ENCODE measurements at places on chromosomes 4 and X.

DNA sequence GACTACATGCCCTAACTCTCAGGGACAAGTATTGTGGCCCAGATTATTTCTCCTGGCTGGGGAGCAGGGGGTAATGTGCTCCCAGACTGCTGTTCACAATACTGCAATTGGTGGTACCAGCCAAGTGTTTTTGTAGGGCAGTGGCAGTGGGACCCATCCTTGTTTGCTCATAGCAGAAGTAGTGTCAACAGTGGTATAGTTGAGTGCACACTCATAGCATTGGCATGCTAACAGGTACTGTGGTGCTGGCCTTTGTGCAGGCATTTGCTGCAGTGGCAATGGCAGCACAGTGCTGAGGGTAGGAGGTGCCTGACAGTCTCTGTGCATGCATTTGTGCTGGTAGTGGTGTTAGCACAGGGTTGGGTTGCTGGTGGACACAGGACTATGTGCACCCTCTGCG, 995.0 kb downstream of the SH3BGRL start:
- no peak for DNase-seq

- DNase-seq, result peak; percentile 50
Observed at GRCh38 chrX:19875050-19875431, 12.4 kb downstream of the SH3KBP1 start.

GRCh38 chr4:102734116-102734515, 26.7 kb downstream of the MANBA start:
- no peak for DNase-seq

GRCh38 chrX:101208152-101208905, 11.3 kb upstream of the DRP2 start:
- DNase-seq, result peak; percentile 39

DNA sequence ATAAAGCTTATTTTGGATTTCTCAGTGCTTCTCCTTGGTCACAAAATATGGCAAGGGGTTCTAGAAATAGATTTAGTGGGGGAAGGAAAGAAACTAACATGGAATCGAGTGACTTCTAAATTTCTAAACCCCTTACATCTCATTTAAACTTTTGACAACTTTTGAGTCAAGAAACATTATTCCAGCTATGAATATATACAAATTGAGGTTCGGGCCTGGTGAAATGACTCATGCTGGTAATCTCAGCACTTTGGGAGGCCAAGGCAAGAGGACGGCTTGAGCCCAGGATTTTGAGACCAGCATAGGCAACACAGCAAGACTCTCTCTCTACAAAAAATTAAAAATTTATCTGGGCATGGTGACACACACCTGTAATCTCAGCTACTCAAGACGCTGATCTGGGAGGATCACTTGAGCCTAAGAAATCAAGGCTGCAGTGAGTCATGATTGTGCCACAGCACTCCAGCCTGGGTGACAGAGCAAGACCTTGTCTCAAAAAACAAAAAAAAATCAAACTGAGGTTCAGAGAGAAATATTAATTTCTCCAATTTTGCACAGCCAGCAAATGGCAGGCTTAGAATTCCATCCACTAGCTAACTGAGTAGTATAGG, 99.8 kb downstream of the ANXA3 start:
- DNase-seq, result no peak

DNA sequence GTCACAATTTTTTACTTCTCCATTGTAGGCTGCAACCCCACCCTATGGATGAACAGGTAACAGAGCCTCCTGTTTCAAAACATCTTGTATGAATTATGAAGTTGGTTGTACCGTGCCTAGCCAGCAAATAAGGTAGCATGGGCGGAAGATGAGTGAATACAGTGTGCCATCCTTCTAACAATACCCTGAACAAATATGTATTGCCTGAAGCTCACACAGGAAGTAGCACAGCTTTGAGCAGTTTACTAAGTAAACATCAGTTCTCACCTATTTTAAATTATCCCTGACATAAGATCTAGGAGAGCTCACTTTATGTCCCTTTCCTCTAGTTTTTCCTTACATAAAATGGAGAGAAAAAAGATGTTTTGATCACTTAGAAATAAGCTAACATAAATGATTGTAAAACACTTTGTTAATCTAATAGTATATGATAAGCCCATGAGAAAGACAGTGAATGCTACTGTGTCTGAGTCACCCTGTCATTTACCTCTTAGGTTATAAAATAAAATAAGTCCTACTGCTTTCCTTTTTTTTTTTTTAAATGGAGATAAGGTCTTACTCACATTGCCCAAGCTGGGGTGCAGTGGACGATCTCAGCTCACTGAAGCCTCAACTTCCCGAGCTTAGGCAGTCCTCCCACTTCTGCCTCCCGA, 36.6 kb downstream of the GRSF1 start:
- no peak for DNase-seq

DNA sequence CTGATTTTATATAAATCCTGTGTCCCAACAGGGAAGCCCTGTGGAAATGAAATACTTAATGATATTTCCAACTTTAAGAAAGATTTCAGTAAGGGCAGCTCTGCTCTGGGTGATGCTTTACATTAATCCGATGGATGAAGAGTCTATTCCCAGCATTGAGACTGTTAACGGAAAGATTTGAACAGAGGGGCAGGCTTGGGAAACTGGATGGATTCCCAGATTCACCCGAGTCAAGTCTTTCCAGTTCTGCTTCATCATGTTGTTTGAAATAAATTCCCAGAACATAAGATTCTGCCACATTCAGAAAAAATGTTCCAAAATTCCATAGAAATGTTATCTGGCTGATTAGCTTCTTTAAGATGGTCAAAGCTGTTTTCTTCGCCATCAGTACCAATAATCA, 246.0 kb downstream of the FBXW7 start:
- DNase-seq, result peak; percentile 14

DNA sequence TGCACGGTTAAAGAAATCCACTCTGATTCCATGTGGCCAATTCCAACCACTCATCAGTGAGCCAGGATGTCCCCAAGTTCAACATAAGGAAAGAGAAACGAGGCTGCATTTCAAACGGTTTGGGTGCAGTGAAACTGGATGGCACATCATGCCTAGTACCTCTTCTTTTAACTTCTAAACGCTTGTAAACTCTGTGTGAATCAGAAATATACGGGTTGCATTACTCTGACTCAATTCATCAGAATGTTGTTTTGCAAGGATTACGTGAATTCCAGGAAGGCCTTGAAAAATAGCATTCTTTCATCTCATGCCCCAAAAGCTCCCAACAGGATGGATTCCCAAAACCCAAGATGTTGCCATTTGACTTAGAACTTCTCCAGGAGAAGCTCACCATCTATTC, 270.4 kb downstream of the LDB2 start:
- DNase-seq, result peak; percentile 97

DNA sequence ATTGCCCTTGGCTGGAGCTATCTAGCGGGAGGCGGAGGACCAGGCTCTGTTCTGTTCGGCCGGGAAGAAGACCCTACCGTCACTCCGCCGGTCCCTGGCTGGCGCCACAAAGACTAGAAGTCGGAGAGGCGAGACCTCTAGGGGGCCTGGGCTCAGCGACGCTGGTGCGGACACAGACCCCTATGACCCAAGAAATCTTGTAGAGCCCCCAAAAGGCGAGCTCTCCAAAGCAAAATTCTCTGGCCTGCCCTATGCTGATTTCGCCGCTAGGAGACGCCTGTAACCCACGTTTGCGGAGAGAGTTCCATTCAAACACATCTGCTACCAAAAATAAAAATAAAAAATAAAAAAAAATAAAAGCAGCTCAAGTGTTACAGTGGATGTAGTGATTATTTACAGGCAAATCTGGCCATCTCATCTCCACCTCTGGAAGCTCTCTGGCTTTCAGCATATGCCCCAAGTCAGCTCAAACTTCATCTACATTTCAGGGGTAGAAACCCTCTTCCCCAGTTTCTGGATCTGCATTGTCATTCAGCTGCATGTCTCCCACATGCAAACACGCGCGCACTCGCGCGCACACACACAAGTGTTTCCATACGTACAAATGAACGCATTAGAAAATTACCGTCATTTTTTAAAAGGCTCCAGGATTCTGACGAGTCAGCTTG, 2.4 kb upstream of the PCDH10 start:
- peak; percentile 54 for DNase-seq

DNA sequence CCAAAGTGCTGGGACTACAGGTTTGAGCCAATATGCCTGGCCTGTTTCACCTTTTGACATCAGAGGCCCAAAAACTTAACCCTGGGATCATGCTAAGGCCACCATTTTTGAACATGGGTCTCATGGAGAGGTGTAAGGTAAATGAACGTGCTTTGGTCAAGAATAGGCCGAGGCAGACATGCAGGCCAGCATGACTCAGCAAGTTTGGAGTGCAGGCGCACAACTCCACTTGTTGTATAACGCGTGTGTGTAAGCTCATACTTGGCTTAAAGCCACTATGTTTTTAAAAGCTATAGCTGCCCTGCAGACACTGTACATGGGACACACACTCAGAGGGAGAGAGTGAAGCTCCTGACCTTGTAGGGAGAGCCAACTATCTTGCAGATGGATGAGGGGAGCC, 43.8 kb upstream of the HPSE start:
- DNase-seq, result no peak

- DNase-seq, result peak; percentile 2
Observed at GRCh38 chr4:11367371-11367770, 61.3 kb downstream of the HS3ST1 start.

- peak; percentile 52 for DNase-seq
Observed at GRCh38 chr4:92236877-92237276, 66.9 kb upstream of the GRID2 start.

DNA sequence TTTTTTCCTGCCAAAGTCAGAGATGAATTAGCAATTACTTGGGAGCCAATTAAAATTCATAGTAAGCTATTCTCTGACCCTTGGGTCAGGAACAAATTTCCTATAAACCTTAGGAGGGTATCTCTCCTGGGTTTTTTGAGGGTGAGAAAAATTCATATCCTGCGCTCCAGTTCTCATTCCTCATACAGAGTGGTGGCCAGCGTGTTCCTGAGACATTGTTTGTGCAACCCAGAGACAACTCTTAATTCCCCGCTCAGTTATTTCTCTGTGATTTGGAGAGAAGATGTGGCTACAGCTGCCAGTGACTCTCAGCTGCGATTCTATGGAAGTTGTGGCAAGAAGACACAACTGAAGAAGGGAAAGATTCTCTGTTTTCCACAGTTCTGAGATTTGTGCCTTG, 37.9 kb upstream of the CBR4 start:
- no peak for DNase-seq

GRCh38 chrX:24153178-24153795, 3.8 kb downstream of the ZFX start:
- DNase-seq, result no peak

GRCh38 chr4:91914176-91914804, 389.5 kb upstream of the GRID2 start:
- DNase-seq, result no peak

- no peak for DNase-seq
Observed at GRCh38 chr4:10050261-10050661, 29.0 kb upstream of the SLC2A9 start.

DNA sequence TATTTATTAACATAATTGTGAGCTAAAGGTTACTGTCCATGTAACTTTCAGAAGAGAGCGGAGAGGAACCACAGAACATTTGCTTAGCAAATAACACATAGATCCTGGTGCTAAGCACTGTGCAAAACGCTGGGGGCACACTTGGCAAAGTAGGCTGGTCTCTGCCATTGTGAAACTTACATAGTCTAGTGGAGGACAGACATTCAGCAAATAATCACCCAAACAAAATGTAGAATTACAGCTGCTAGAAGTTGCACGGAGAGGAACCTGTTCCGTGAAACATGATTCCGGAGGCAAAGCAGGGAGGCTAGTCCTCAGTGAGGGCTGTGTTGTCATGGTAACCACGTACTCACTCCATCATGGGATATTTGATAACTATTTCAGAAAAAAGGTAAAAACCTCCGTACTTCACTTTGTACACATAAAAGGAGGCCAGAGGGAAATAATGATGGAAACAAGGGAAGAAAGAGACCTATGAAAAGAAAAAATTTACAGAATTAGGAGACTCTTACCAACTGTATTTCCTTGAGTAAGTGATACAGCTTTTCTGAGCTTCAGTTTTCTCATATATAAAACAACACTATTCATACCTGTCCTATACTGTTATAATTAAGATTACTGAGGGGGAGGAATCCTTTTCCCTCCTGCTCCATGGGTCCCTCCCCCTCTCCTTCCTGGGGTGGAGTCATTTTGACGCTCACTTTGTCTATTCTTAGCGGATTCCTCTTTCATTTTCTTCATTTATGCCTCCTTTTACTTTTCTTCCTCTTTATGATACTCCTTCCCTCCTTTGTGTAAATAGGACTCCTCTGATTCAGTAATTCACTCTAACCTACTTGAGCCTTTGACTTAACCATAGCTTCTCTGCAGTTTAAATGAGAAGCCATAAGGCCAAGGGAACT, 825 bp upstream of the RASGEF1B start:
- DNase-seq, result no peak

DNA sequence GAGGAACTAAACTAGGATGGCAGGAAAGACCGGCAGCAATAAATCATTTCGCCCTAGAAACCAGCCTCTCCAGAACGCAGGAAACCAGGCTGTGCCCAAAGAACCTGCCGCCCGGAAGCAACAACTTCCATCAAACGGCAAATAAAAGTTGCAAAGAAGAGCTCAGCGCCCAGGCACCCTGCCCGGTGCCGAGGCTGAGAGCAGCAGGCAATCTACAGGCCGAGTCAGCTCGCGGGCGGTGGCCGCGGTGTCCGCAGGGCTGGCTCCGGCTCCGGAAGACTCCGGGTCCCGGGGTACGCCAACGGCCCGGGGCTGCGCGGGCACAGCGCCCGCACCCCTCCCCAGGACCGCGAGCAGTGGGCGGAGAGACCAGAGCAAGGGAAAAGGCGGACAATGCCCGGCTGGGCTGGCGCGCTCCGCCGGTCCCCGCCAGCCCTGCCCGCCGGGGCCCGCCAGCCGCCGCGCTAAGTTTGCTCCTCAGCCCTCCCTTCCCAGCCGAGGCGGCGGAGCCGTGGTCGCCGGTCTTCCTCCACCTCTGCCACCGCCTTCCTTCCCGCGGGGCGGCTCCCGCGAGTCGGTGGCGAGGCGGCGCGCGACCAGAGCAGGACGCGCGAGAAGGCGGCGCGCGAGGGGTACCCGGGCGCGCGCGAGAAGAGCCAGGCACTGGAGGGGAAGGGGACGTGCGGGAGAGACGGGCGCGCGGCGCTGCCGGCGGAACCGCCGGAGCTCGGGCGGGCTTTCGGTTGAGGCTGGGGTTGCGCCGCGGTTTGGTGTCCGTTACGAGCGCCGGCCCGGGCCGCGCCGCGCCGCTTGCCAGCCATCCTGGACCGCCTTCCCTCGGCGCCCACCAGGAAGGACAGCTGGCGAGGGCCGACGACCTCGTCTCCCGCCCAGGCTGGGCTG, 733 bp downstream of the FRYL start:
- DNase-seq, result peak; percentile 58

DNA sequence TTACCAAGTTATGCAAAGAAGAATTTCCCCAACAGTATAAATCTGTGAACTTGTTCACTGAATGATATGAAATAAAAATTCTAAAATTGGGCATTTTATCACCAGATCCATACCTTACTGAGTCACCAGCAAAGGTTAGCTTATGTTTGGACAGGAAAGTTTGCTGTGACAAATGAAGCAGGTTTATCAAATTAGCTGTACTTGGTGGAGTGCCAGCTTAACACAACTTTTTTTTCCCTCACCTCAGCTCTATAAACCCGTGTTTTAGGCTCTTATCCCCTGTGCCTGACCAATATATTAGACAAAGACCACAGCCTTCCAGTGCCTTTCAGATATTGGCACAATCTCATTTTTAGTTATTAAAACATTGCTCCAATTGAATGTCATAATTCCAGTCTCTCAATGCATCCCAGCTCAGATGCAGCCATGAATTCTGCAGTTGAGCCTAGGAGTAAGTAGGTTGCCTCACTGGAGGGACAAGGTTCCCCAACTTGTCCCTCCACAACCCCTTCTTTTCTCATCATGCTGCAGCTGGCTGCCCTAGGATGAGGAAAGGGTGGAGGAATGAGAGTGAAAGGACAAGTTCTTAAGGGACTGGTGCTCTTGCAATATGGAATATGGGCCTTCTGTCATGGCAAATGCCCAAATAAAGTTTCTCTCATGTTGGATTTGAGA, 27.0 kb upstream of the PDGFC start:
- no peak for DNase-seq
